IPS DF 6.9 (cell line): ENCODE measurements at places on chromosomes 2 and 18.

GRCh38 chr2:161956738-161957137 is 117.3 kb downstream of the DPP4 start:
- no peak for DNase-seq

DNA sequence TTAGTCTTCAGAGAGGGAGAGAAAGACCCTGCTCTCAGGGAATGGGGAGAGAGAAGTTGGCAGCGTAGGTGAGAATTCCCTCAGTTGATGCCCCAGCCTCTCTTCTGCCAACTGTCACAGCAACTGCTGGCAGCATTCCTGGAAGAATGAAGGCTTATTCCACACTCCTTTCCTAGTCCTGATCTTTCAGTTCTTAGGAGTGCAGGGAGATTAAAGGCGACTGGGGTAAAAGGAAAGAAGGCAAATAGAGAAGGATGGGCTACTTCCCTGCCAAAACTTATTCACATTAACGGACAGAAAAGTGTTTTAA is 65.9 kb upstream of the ACAA2 start:
- DNase-seq: no peak

DNA sequence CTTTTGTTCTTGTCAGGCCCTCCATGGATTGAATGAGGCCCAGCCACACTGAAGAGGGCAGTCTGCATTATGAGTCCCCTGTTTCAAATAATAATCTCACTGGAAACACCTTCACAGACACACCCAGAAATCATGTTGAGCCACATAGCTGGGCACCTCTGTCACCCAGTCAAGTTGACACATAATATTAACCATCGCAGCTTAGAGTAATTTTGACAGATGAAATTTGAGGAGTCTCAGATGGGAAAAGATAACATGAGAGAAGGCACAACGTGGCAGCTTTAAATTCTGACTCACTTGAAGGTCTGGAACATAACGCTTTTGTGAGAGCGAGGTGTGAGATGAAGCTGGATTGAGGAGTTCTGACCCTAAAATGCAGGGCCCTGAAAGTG is 70.9 kb upstream of the TMEM87B start:
- DNase-seq: no peak

DNA sequence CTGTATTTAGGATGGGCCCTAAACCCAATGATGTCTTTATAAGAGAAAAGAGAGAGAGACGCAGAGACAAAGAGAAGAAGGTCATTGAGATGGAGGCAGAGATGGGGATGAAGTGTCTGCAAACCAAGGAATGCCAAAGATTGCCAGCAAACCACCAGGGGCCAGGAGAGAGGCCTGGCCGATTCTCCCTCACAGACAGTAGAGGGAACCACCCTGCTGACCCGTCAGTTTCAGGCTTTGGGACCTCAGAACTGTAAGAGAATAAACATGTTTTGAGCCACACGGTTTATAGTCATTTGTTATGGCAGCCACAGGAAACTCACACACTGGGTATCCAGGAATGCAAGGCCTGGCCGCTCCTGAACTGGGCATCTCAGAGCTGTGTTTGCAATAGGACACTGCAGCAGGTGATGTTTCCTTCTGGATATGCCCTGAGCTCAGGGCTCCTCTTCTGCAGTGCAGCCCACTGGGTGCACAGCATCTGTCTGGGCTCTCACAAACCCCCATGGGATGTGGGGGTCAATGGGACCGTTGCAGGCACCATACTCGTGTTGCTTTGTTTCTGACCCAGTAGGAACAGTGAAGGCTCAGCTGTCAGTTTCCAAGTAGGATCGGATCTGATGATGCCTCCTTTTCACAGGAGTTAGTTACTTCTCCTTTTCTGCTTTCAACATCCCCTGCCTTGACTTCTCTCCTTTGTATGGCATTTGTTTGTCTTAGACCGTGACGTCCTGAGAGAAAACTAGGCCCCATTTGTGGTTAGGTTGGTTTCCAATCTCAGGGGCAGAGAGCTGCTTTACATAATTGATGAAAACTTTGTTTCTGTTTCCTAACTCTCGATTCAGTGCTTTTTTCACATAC is 20.8 kb downstream of the PTPN18 start:
- no peak for DNase-seq

DNA sequence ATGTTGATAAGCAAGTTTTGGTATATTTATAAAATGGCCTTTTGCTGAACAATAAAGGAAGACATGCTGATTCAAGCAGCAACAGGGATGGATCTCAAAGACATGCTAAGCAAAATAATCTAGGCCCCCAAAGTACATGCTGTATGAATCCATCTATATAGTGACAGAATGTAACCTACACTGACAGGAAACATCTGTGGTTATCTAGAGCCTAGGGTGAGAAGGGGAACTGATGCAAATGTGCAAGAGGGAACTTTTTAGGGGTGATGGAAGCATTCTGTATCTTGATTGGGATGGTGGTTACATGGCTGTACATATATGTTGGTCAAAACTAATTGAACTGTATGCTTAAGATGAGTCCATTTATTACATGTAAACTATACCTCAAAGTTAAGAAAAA is 24.2 kb downstream of the CNRIP1 start:
- DNase-seq: no peak

GRCh38 chr2:55862673-55863390 is 60.8 kb downstream of the EFEMP1 start:
- DNase-seq: no peak

- no peak for DNase-seq
Measured at GRCh38 chr2:233413559-233414272, 59.4 kb downstream of the DGKD start.

- no peak for DNase-seq
Measured at GRCh38 chr18:24613896-24614640, 153.6 kb downstream of the HRH4 start.

DNA sequence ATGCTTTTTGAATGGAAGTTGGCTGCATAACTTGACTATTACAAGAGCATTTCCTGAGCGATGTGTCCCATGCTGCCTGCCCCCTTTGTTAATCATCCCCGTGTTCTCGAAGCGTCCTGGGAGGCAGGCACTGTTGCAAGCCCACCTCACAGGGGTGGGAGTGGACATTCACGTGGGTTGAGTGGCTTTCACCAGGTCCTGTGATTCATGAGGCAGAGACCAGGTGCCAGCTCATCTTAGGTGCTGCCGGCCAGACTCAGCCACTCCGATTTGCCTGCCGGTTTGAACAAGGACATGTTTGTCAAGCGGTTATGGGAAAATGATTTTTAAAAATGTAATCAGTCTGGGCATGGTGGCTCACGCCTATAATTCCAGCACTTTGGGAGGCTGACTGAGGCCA is 112.5 kb downstream of the ZNF532 start:
- DNase-seq: no peak

DNA sequence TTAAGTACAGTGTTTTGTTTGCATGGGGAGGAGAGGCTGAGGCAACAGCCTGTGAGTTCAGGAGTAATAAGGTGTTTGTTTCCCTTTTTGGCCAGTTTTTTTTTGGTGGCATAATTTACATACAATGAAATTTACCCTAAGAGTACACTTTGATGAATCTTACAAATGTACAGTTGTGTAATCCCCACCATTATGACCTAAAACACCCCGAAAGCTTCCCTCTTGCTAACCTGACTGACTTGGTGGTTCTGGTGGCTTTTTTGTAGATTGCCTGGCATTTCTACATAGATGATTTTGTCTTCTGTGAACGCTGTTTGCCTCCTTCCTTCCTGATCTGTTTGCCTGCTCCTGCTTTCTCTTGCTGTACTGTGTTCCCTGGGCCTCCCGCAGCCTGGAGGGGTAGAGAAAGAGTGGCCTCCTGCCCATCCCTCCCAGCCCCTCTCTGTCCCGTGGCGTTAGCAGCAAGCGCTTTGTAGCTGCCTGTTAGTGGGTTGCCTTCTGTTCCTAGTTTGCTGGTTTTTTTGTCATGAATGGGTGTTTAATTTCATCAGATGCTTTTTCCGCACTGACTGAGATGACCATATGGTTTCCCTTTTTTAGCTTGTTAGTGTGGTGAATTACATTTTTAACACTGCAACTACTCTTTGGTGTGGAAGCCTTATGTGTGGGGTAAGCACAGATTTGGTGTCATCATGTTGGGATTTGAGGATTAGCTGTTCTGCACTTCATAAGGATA is 32.1 kb downstream of the ASAP2 start:
- no peak for DNase-seq

DNA sequence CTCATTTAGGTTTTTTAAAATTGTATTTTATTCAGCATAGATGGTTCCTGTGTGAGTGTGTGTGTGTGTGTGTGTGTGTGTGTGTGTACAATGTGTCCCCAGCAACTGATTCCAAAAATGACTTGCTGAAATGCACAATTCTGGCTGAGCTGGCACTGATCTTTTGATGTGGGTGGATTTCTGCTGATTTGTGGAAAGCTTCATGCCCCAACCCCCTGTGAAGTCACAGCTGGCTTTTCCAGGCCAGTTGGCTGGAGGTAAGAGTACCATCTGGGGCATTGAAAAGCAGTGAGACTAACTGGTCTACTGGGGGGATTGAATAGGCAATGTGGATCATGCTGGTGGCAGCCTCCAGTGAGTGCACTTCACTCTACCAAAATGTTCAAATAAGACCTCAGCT is 187.2 kb downstream of the LRRTM1 start:
- no peak for DNase-seq

GRCh38 chr2:80490964-80491363 is 186.4 kb upstream of the LRRTM1 start:
- DNase-seq: no peak

GRCh38 chr2:130365075-130365474 is 9.2 kb downstream of the PTPN18 start:
- no peak for DNase-seq

GRCh38 chr2:136051725-136052048 is 66.3 kb upstream of the DARS1 start:
- no peak for DNase-seq

DNA sequence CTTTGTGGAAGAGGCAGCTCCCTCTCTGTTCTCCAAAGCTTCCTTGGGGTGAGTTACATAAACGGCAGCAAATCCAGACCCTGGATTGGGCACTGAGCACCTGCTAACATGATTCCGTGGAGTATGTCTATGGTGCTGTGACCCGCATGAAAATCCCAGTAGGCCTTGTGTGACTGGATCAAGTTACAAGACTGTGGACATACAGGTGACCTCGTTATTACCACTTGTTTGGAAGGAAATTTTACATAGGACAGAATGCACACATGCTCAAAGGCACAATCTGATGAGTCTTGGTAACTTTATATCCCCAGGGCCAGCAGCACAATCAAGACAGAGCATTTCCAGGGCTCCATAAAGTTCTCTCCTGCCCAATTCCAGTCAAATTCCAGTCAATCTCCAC is 120.2 kb upstream of the OTOS start:
- no peak for DNase-seq

- DNase-seq: no peak
Measured at GRCh38 chr2:51807229-51807628, 775.3 kb upstream of the NRXN1 start.

- DNase-seq: no peak
Measured at GRCh38 chr2:11071211-11071610, 84.1 kb upstream of the SLC66A3 start.

GRCh38 chr2:161975062-161975812 is 98.8 kb downstream of the DPP4 start:
- no peak for DNase-seq

DNA sequence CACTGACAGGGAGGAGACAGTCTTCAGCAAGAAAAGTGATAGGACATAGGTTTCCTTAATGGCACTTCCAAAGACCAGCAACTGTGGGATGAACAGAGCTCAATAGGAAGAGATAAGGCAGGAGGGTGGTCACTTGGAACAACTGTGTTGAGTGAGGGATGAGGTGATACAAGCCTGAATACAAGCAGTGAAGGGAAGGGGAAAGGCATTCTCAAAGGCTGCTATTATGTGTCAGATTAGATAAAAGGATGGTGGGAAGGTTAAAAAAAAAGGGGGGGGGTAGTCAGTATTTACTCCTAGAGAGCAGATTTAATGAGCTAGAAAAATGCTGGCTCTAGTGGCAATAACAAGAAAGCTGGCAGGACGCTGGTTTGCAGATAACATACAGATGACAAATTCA is 25.7 kb downstream of the CCBE1 start:
- DNase-seq: no peak

DNA sequence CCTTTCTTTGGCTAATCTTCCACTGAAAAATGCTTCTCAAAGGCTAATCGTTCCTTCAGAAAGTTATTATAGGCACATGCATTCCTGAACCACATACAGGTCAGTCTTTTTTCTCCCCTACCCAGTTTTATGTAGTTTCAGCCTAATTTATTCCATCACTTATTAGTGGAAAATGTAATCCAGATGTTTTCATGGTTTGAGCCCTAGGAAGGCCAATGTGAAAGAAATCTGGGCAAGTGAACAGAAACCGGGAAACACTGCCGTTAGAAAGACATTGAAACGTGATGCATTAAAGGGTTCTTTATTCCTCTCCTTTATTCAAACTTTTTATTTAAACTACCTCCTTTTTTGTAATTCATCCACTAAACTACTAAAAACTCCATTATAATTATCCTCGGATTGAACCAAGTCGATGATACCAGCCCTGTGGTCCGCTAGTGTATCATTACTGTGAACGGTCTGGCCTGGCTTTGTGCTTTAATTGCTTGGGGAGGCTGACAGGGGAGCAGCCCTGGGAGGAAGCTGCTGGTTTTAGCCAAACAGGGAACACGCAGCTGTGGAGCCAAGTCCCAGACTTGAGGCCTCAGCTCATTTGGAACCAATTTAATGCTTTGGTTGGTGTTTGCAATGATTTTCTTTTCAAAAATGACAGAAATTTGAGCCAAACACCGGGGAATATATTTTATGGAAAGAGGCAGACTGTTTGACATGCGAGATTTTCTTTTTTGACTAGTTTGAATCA is 149.2 kb downstream of the ARHGAP28 start:
- DNase-seq: no peak

GRCh38 chr18:63684718-63685117 is 18.0 kb upstream of the SERPINB11 start:
- DNase-seq: no peak

DNA sequence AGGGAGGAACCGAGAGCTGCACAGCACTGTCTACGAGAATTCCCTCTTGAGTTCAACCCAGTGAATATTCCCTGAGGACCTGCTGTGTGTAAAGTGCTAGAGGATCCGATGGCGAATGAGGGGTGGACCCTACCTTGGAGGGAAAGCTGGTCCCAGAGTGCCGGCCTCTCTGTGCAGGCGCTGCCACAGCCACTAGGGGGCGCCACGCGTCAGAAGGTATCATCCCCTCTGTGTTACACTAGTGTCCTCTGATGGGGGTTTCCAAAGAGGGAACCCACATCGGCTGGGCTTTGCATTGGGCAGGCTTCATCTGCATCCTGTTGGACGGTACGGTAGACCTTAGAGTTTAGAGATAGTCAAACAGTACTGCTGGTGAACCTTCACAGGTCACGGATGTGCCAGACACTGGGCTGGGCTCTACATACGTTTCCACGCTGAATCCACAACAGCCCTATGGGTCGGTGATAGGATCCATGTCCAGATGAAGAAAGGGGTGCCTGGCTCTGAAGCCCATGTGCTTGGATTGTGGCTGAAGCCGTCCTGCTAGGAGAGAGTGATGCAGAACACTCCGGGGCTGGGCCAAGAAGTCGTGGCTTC is 39.0 kb downstream of the COA5 start:
- DNase-seq: peak; percentile 29

- no peak for DNase-seq
Measured at GRCh38 chr18:39969803-39970494, 1985.1 kb upstream of the PIK3C3 start.

- no peak for DNase-seq
Measured at GRCh38 chr2:128701418-128701817, 382.8 kb upstream of the HS6ST1 start.

GRCh38 chr2:1745171-1746023 is 1.1 kb upstream of the PXDN start:
- DNase-seq: no peak

GRCh38 chr2:112870841-112871835 is 34.6 kb upstream of the IL1B start:
- no peak for DNase-seq
